Right hindlimb (tissue), 1 donor: ENCODE measurements at places on chromosomes 2 and 18.
A peak's percentile ranks its signal among the peaks of the same experiment; 100 is the strongest.

- no peak for DNase-seq
Measured at GRCh38 chr2:108632332-108633160, 86.7 kb upstream of the RANBP2 start.

GRCh38 chr18:61546590-61546989 lies 213.4 kb downstream of the CDH20 start:
- DNase-seq, result no peak

DNA sequence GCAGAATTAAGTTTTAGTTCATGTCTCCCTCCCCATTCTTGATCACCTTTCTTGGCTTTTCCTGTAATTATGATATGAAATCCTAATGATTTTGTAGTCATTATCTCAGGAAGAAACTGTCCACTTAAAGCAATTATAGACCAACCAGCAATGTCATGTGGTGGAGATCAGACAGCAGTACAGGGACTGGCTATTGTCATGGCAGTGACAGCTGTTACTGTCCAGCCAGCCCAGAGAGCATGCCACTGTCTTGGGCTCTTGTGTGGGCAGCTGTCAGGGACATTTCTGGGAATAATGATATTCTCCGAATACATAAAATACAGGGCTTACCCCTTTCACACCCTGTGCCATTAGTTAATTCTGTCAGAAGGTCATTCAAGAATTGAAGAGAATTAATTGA lies 355.3 kb upstream of the RAB12 start:
- no peak for DNase-seq

- DNase-seq, result no peak
Measured at GRCh38 chr2:143255899-143256298, 126.7 kb downstream of the ARHGAP15 start.

DNA sequence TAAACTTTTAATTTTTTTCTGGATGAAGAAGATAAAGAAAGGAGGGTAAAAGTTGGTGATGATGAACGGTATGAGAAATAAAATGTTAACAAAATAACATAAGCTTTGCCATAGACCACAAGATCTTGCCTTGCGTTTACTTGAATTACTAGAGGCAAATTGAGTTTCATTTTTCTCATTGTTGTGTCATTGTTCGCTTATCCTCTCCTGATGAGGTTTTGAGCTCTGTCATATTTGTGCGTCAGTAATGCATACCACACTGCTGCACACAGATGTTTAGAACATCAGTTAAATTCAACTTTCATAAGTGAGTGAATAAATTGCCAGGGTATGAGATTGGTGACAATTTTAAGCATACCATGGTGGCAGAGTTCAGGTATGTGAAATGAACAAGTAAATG lies 843.6 kb downstream of the SUCLG1 start:
- DNase-seq, result no peak

GRCh38 chr2:3142210-3142609 lies 235.4 kb downstream of the EIPR1 start:
- DNase-seq, result no peak

DNA sequence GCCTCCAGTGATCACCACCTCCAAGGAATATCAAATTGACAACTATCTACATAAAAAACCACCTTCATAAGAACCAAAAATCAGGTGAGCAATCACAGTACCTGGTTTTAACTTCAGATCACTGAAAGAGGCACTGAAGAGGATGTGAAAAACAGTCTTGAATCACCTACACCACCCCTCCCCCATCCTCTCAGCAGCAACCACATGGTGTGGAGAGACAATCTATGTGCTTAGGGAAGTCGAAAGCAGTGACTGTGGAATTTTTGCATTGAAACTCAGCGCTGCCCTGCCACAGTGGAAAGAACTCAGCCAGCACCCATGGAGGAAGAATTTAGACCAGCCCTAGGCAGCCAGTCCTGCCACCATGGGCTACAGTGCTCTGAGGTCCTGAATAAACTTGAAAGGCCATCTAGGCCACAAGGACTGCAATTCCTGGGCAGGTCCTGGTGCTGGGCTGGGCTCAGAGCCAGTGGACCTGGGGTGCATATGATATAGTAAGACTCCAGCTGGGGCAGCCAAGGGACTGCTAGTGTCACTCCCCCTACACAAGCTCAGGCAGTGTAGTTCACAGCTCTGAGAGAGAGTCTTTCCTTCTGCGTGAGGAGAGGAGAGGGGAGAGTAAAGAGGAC lies 75.6 kb downstream of the ATL2 start:
- no peak for DNase-seq

- peak; percentile 58 for DNase-seq
Measured at GRCh38 chr2:219344751-219345430, 12.3 kb upstream of the RESP18 start.
